Activated CD4-positive, alpha-beta T cell treated with anti-CD3 and anti-CD28 coated beads, Interleukin-2, amount 50 U/mL, for 24 hours (primary cell): ENCODE measurements at places on chromosomes 2 and 18.

DNA sequence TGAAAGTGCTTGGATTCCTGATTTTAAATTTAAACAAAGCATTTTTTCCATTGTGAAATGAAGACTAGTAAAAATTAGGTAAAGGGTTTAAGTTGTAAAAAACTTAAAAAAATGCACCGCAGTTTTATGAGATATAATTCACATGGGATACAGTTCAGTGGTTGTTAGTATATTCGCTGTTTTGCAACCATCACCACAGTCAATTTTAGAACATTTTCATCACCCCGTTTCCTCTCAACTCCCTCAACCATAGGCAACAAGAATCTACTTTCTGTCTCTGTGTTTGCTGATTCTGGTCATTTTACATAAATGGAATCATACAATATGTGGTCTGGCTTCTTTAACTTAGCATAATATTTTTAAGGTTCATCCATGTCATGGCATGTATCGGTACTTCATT is 4.0 kb downstream of the DGKD start:
- no peak for DNase-seq

DNA sequence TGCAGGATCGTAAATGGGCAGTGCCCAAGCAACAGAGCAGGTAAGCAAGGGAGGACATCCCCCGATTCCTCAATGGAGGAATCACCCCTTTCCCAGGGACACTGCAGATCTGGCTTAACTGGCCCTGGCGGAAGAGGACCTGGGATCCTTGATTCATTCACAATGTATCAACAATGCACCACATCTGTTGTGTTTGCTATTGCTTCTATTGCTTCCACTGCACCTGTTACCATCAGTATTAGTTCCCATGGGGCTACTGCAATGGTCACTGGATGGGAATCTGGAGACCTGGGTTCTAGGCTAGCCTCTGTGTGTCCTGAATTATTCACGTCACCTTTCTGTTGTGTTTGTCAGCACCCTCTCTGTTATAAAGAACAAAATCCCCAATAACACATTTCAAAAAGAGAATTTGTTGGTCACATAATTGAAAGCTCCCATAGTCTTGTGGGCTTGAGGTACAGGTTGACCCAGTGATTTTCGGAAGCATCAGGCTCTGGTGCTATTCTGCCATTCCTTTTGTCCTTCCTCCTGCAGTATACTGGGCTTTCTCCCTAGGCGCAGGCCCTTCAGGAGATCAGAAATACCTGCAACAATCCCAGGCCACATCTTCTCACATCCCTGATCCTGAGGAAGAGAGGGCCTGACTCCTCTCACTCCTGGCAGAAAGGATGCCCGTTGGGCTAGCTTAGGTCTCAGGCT is 193.5 kb upstream of the GLI2 start:
- no peak for DNase-seq

- no peak for DNase-seq
Measured at GRCh38 chr2:6113786-6114185, 421.6 kb downstream of the SOX11 start.

DNA sequence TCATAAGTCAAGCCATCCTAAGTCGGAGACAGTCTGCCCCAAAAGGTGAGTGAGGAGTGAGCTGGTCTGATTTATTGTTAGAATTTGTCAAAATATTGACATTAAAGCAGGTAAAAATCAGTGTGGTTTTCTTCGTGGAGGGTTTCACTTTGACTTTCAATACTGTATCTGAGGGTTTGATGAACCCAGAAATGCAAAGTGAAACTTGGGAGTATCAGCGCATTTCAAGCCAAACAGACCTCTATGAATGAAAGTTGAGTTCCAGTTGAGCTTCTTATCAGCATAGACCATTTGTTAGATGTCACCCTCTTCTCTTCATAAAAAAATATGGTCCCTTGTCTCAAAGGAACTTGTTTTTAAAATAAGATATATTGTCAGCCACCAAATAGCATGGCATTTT is 21.7 kb upstream of the CXCR4 start:
- no peak for DNase-seq

GRCh38 chr2:108384662-108385393 is 7.1 kb downstream of the SULT1C4 start:
- DNase-seq, result no peak

DNA sequence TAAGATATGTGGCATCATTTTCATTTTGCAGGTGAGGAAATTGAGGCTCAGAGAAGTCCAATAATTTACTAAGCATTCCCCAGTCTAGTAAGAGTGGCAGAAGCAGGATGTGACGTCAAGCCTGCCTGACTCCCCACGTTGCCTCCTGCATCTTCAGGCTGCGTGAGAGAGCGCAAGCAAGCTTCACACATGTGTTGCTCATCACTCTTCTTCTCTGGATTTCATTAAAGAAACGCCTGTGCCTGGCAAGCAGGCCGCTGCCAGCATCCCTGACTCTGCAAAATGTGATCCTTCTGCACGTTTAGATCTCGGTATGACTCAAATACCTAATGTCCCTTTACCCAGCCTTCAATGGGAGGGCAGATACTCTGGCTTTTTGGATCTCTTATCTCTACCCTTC is 96.8 kb downstream of the PRKCE start:
- no peak for DNase-seq

GRCh38 chr2:241350878-241351639 is 5.0 kb upstream of the FARP2 start:
- no peak for DNase-seq

DNA sequence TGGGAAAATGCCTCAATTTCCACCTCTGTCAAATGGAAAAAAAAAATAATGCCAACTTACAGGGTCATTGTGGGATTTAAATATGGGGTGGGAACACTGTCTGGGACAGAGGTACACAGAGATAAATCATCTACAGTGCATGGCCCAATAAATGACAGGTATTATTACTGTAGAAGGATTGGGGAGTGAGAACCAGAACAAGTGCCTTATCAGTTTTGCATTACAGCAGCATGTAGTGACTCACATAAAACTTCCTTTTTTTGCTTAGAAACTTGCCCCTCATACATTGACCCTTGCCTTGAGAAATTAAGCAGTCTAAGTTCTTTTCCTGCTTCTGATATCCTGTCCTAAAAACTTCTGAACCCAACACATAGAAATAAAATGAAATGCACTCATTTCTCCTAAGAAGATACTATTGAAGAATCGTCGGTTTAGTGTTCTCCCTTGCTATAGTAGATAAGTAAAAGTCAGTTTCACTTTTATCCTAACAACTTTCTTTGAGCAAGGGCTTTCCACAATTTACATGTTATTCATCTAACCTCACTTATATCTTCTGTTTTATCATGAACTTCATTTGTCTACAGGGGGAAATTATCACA is 121.0 kb upstream of the HAAO start:
- no peak for DNase-seq

DNA sequence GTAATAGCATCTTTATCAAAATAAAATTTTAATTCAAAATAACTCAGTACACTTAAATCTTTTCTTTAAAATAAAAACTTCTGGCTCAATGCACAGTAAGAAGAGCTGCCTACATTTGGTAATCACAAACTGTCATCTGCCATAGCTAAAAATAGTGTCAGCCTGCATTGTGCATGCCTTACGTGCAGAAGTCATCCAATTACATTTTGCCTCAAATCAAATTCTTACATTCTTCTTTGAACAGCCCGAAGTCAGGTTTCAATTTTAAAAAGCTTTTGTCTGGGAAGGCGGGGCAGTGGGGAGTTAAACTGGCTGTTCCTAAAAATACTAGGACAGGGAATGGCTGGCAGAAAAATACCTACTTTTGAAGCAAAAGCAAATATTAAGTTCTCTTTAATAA is 51.1 kb downstream of the RTN4 start:
- no peak for DNase-seq

- no peak for DNase-seq
Measured at GRCh38 chr2:107592280-107592624, 234.4 kb upstream of the RGPD4 start.

DNA sequence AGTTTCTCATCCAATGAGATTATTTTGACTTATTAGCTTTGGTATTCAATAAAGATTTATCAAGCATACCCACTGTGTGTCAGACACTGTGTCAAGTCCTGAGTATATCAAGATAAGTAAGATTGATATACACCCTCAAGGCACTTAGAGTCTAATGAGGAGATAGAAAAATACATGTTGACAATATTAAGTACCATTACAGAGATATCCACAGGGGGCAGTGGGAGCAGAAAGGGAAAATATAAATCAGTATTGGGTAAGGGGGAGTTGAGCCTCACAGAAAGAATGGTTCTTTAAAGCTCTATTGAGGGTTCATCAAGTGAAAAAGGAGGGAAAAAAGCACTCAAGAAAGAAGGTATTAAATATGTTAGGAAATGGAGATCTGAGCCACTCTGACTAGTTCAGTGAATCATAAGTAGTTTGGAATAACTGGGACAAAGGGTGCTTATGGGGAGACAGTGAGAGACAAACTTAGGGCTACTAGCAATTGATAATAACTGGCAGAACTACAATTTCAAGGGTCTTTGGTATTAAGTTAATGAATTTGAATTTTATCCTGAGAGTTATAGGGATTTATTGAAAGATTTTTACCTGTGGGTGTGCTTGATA is 45.5 kb upstream of the SLC8A1 start:
- no peak for DNase-seq

DNA sequence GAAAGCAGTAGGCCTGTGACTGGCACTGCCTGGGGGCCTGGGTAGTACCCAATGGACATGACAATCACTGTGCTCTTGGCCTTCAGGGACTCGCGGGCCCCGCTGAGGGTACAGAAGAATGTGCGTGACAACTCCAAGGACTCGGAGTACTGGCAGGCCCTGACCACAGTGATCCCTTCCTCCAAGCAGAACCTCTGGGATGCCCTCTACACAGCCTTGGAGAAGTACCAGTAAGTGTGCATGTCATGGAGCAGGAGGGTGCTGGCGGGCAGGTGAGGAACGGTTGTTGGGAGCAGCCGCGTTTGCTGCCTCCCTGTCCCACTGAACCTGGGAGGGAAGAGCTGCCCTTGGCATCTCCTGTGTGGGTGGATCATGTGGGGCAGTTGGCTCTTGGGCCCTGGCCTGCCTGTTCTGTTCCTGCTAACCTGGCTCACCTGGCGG is 23.3 kb downstream of the OTOF start:
- no peak for DNase-seq

DNA sequence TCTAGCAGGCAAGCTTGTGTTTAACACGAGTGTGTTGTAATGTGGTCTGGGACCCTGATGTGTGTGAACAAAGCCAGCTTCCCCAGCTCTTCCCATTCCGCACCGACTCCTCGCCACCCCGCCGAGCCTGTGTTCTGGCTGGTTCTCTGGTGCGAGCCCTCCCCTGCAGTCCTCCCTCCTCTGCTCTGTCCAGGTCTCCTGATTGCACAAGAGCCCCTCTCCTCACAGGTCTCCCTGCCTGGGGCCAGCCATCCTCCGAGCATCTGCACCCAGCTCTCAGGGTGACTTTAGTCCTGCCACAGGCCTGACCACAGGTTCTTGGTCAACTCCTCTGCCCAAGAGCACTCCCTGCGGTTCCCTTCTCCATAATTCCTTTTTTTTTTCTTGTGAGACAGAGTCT is 13.2 kb downstream of the SLC66A3 start:
- no peak for DNase-seq

- DNase-seq, result no peak
Measured at GRCh38 chr18:62669225-62669624, 46.1 kb upstream of the PHLPP1 start.

- DNase-seq, result no peak
Measured at GRCh38 chr18:61572084-61572655, 238.9 kb downstream of the CDH20 start.

DNA sequence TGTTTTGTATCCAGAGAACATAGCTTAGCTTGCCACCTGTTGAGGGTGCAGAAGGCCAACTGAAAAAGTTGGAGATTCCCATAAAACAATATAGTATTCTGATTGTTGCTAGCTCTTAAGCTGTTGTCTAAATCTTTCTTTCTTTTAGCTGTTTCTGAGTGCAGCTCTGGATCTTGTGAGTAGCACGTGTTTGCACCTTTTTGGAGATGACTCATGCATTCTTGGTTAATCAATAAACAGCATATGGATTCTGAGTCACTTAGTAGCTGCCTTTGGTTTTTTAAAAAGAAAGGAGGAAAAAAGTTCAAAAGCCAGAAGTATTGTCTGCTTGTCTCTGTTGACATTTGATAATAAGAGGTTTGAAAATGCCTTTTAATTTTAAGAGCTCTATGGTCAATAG is 483.0 kb upstream of the FSIP2 start:
- no peak for DNase-seq

GRCh38 chr2:235312571-235312970 is 181.3 kb upstream of the AGAP1 start:
- no peak for DNase-seq

- no peak for DNase-seq
Measured at GRCh38 chr2:159549234-159549633, 67.1 kb downstream of the BAZ2B start.

- no peak for DNase-seq
Measured at GRCh38 chr2:223943561-223944008, 1.6 kb downstream of the WDFY1 start.

DNA sequence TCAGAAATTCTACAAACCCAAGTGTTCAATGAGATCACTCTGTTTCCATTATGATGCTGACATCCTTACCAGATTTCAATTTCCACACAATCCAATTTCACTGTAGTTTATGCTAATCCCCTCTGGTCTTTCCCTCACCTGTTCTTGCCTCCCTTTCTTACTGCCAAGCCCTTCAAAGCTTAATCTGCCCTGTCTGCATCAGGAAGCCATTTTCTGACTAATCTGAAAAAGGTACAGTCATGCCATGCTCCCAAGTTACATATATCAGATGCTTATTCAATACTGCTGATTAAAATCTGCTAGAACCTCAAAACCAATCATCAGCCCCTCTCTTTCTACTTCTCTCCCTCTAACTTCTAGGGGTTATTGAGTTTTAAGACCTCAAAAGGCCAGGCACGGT is 8.9 kb downstream of the KRTCAP3 start:
- DNase-seq, result no peak

DNA sequence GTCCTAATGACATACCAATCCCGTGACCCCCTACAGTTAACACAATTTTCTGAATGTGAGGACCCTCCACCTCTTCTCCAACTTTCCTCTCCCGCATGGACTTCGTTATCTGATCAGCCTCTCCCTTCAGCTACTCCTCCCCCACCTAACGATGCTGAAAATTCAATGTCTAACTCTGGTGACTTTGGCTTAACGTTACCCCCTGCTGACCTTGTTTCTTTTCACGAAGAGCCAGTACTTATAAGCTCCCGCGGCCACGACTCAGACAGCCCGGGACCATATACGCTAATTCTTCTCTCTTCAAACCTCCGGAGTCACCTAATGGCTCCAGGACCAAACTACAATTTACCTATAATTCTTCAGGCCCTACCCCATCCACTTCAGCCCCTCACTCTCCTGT is 29.2 kb downstream of the VPS54 start:
- no peak for DNase-seq

DNA sequence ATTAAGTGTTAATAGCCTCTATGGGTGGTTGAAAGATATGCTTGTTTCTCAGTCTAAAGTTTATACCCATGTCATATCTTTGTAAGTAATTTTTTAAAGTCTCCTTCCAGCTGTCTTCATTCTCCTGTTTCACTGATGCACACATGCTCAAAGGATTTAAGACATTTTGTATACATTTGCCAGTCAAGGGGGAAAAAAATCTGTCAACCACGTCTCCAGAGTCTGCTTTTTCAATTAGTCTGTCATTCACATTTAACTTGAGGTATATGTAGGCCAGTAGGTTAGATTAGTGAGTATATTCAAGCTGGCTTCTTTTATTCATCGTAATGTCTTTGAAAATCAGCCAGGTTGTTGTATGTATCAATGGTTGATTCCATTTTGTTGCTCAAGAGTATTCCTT is 193.5 kb downstream of the MCFD2 start:
- no peak for DNase-seq
